Stimulated activated CD4-positive, alpha-beta T cell treated with anti-CD3 and anti-CD28 coated beads, Interleukin-15, amount 100 ng/mL, for 48 hours (primary cell): ENCODE measurements at places on chromosomes 2 and 18.

GRCh38 chr2:152635635-152636298 lies 81.5 kb downstream of the PRPF40A start:
- peak; percentile 36 for DNase-seq

GRCh38 chr2:44929735-44930273 lies 11.7 kb upstream of the SIX3 start:
- no peak for DNase-seq

GRCh38 chr2:39050109-39050508 lies 70.7 kb downstream of the SOS1 start:
- no peak for DNase-seq

GRCh38 chr2:213247566-213247965 lies 36.7 kb upstream of the SPAG16 start:
- no peak for DNase-seq

DNA sequence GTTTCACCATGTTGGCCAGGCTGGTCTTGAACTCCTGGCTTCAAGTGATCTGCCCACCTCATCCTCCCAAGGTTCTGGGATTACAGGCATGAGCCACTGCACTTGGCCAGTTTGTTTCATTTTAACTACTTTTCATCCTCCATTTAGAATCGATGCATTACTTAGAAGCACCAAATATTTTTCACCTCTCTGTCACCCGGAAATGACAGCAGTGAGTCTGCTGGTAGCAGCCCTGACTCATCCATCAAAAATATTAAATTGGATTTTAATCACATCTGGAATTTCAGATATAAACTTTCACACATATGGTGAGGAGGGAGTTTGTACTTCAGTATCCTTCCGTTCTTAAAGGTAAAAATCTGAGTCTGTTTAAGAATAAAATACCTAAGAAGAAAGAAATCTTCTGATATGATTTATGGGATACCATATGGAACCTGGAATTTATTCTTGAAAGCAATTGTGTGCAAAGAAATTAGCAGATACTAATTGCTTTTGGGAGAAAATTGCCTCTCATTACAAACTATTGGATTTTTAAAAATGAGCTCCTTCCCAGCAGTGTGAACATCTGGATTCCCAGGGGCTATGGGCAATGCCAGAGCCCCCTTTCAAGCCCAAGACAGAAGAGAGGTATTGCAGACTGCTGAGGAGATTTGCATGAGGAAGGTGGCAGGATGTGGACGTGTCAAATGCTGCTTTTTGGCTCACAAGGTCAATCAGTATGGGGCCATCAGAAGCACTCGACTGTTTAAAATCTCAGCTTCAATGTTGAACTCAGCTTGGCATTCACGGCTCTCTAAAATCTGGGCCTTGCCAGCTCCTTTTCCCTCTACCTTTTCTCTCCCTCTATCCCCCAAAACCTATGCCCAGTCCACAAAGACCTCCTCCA lies 279.5 kb upstream of the SIX2 start:
- no peak for DNase-seq

GRCh38 chr2:168848225-168848624 lies 42.0 kb downstream of the SPC25 start:
- DNase-seq = no peak

- DNase-seq = no peak
These were observed 7.1 kb upstream of the CSRNP3 start for GRCh38 chr2:165462443-165462842.

DNA sequence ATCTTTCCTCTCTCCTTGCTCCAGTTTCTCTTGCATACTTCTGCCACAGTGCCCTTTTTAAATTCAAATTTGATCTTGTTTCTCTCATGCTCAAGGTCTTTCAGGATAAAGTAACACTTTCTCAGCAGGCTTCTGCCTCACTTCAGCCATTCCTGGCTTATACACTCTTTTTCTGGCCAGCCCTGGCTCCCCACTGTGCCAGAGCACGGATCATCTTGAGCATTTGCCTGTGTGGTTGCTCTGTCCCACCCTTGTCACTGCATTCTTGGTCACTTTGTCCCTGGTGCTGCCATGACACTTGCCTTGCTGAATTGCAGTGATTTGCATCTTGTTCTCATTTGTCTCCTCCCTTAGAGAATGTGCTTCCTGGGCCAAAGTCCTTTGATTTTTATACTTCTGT lies 634.3 kb downstream of the TMEM182 start:
- no peak for DNase-seq

DNA sequence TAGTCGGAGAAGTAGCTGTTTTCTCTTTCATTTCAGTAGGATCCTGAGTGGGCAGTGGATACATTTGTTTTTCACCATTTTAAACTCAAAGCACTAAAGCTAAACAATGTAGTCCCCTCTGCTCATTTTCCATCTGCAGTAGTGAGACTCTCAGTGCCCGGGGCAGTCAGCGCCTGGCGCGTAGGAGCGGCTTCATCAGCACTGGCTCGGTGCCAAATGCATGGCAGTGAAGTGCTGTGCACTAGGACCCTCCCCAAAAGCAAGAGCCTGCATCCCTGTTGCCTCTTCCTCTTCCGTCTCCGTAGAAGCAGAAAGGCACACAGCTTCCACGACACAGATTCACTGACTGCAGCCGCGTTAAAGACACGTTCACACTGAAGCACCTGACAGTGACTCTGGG lies 19.0 kb upstream of the ESPNL start:
- no peak for DNase-seq

DNA sequence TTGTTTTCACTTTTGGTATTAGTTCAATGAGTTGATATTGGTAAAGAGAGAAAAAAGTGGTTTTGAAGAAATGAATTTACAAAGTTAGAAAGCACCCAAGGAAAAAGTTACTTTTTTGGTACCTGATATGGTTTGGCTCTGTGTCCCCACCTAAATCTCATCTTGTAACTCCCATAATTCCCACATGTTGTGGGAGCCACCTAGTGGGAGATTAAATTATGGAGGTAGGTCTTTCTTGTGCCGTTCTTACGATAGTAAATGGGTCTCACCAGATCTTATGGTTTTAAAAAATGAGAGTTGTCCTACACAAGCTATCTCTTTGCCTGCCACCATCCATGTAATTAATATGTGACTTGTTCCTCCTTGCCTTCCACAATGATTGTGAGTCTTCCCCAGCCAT lies 965.6 kb upstream of the NRXN1 start:
- no peak for DNase-seq

GRCh38 chr18:58525928-58526424 lies 102.9 kb downstream of the ALPK2 start:
- DNase-seq = no peak

GRCh38 chr2:237280939-237281338 lies 133.0 kb downstream of the COL6A3 start:
- no peak for DNase-seq

- DNase-seq = peak; percentile 57
These were observed 230.9 kb upstream of the SMAD2 start for GRCh38 chr18:48161191-48161910.

DNA sequence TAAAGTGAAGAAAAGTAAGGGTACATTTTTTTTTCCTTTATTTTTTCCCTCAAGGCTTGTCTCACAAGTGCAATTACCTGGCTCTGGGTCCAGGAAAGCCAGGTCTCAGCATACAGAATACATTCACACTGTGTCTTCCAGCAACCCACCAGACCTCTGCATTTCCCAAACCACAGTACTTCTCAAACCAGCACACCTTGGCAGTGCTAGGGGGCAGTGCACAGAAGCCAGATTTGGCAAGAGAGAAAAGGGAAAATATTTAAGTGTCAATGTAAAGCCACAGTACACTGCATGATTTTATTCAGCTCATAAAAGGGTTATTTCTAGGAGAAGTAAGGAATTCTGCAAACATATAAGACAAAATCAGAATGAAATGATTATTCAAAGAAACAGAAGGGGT lies 172.8 kb downstream of the NRXN1 start:
- no peak for DNase-seq

DNA sequence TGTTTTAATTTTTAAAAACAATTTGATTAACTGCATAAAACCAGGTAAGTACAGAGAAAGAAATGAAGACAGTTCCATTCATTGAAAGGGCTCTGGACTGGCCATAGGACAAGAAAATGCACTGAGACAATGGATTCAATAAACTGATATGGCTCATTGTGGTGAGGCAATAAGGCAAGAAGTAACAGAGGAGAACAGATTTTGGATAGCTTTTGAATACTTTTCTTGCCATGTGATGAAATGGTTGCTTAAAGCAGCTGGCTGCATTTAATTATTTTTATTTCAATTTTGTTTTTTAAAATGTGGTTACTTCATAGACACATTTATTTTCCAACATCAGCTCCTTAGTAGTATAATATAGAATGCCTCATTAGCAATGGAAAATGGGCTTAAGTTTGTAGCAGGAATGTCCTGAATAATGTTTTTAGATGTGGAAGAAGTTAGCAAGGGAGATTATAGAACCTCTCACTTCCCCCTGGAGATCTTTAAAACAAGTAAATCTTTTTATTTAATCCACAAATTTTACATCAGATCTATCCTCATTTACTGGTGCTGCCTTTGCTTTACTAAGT lies 646.9 kb upstream of the ZEB2 start:
- DNase-seq = no peak

DNA sequence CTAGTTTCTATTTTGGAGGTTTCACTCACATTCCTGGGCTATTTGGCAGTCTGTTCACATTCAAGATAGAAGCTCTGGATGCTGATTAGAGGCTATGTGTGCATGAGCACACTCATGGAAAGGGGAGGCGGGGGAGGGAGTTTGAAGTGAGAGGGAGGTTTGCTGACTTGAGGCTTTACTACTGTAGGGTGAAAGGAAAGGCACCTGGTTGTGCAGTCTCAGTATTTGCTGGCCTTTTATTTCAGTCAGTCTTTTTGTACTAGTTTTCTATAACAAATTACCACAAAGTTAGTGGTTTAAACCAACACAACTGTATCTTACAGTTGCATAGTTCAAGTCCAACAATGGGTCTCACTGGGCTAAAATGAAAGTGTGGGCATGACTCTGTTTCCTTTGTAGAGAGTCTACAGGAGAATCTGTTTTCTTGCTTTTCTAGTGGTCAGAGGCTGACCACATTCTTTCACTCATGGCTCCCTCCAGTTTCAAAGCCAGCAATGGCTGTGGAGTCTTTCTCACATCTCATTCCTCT lies 47.7 kb upstream of the NR4A2 start:
- DNase-seq = no peak

DNA sequence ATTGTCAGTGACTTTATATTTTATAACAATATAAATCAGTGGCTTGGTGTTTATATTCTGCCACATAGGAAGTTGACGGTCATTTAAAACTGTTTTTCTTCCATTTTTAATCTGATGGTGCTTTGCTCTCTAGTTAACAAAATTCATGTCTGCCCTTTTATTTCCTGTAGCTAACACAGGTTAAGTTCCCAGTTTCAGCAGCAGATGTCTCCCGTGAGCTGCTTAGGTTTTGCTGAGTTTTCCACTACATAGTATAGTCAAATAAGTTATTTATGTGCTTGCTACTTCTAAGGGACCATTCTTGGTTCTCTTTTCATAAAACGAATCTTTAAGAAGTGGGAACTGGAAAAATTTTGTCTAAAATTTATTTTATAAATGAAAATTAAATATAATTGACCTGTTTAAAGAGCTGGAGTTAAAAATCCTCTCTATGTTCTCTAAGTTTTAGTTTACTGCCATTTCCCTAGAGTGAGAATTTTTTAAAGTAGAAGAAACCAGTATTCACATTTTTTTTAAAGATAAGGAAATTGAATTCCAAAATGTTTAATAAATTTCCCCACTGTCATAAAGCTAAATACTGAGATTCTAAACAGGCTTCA lies 20.6 kb downstream of the HTR2B start:
- peak; percentile 35 for DNase-seq

GRCh38 chr2:134183679-134184078 lies 70.2 kb upstream of the MGAT5 start:
- DNase-seq = no peak

GRCh38 chr18:55128437-55128836 lies 169.2 kb upstream of the CCDC68 start:
- DNase-seq = no peak

- no peak for DNase-seq
These were observed 18.8 kb upstream of the GPR17 start for GRCh38 chr2:127626917-127627739.
